ENCODE measurements at places on chromosomes 13 and 19.

- DNase-seq, result peak; percentile 19
Measured at GRCh38 chr19:1038978-1039645, 795 bp upstream of the ABCA7 start.

GRCh38 chr13:66781241-66781640, 448.9 kb downstream of the PCDH9 start:
- no peak for DNase-seq

DNA sequence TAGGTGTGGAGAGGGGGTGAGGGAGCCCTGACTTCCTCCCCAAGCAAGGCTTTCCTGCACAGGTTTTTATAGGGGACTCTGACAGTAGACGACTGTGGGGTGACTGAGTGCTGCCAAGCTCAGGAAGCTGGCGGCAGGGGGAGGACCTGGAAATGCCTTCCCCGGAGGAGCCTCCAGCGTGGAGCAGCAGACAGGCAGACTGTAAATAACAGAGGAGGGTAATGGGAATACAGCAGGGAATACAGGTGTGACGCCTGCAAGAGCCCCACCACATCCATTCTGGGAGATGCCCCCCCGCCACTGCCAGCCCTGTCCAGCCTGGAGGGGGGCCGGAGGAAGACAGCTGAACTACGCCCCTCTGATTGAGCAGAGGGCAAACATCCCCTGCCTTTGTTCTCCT, 190.4 kb downstream of the UQCRFS1 start:
- no peak for DNase-seq

DNA sequence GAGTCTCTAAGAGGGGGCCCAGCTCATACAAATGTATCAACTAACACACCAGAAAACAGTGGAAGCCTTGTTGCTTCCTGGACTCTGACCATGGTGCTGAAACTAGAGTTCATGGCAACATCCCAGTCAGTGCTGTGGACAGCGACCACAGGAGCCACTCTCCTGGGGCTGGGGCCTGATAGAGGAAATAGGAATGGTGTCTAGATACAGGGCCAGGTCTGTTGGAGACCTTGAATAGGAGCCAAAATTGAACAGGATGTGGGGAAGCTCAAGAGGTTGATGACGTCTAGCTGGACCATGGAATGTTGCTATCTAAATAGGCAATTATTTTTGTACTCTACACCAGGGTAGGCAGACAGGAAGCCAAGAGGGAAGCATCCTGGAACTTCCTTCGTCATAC, 21.7 kb downstream of the LILRB4 start:
- DNase-seq, result peak; percentile 8

DNA sequence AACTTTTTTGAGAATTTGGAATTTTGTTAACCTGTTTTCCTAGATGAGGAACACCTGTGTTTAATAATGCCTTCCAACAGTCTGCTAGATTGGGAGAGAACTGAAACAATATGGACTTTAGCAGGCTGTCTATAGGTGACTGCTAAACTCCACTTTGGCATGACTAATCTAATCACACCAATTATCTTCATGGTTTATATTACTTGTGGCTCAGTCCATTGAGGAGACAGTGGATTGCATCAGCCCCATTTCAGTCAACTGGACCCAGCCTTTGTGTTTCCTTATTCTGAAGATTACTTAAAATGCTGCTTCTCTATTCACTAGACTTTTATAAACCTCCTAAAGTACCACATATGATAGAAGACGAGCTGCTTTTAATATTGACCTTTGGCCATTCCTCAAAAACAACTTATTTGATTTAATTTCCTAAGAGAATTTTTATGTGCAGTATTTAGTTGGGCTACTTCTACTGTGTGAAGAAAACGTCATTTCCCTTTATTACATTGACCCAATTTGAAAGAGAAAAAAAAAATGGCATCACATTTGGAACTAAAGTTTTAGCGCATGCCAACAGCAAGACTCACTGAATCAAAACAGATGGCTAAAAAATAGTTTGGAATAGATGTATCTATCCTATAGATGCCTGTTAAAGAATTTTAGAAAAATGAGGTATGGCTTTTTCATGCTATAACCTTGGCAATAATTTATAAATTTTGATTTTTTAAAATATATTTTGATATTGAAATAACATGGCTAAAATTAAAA, 295.8 kb downstream of the NDFIP2 start:
- DNase-seq, result peak; percentile 60

DNA sequence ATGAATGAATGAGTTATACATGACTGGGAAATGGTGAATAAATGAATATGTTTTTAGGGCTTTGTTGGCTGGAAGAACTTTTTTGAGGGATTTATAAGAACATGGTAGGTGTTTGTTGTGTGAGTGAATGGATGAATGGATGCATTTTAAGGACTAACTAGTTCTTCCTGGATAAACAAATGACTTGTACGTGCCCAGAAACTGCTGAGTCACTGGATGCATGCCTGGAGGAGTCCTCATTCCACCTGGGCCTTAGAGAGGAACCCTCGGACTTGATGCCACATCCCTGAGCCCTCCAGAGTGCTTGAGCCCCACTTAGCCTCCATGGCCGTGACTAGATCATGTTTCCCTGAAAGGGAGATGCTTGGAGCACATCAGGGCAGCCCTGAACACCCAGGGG, 153.4 kb downstream of the DPF1 start:
- DNase-seq, result peak; percentile 31

DNA sequence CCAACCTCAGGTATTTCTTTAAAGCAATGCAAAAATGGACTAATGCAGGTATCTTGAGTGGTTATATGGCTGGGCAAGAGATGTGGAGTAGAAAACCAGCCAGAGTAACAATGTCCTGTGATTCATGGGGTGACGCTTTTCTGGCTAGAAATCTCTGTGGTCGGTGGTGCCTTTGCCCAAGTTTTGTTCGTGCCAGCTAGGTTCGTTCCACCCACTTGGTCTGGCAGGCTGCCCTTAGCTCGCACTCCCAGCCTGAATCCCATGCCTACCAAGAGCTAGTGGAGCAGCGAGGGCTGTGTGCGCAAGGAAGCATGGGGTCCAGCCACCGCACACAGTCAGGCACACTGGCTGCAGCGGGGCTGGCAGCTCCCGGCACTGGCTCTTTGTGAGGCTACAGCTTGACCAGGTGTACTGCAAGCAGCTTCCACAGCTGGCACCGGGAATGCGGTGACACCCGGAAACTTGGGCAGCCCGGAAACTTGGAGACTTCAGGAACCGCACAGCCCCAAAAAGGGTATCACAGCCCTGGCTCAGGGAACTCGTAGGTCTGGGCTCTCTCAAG, 349.6 kb upstream of the PCDH20 start:
- no peak for DNase-seq

DNA sequence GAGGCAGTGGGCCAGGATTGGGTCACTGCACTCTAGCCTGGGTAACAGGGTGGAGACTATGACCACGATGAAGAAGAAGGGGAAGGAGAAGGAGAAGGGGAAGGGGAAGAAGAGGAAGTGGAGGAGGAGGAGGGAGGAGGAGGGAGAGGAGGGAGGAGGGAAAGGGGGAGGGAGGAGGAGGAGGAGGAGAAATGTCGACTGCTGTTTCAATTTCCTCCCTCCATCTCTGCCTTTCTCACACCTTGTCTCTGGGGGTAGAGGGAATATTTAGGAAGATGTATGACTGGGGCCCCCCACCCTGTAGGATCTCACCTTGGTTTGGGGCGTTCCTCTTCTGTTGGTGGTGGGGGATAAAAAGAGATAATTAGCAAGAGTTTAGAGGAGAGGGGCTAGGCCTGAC, 3.8 kb downstream of the TNNT1 start:
- no peak for DNase-seq

- no peak for DNase-seq
Measured at GRCh38 chr19:16445238-16446107, 26.3 kb downstream of the EPS15L1 start.

DNA sequence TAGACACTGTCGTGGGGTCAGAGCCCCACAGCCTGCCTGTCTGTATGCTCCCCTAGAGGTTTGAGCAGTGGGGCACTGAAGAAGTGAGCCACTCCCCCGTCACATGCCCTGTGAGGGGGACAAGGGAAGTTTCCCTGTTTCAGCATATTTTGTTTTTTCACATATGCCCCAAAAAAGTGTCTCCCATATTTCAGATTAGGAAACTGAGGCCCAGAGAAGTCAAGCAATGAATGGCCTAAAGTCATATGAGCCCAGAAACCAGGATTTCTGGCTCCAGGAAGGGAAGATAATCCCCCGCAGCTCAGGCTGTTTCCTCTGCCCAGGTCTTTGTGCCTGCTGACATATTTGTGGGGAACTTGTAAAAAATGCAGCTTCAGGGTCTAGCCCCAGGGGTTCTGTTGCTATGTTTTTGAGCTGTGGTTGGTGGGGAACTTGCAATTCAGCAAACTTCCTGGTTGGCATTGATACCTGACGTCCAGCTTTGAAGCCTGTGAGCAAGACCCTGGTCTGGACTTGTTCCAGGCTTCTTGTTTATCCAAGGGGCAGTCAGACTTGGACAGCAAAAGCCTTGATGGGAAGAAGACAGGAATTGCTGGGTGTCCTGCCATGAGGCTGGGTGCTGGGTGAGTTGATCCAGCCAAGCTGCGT, 9.5 kb downstream of the RASL11A start:
- no peak for DNase-seq

All from adipocyte (in vitro differentiated cells).